ENCODE measurements at places on chromosomes 4 and X. TPM values are rescaled to one million over a fixed set of nuclear protein-coding genes. Genes with fewer than 3 reads are reported as not detected.

GRCh38 chrX:40205471-40205870 lies 107.7 kb upstream of the BCOR start:
- H3K27ac ChIP-seq = no peak overlapping the region
- no peak overlapping the region for H3K4me3 ChIP-seq
- no peaks in the 10 kb centered on the region for H3K4me1 ChIP-seq
- no peak for DNase-seq

DNA sequence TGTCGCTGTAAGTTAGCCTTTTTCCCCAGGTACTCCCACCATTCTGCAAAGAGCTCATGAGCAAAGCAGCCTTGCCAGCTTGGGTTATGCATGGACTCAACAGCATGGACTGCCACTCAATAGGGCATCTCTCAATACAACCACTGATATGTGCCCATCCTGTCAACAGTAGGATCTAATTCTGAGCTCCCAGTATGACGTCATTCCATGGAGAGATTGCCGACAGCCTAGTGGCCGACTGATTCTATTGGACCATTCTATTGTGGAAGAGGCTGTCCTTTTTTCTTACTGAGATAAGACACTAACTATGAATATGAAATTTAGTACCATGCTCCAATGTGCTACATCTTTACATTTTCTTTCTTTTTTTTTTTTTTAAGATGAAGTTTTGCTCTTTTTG lies 2389.0 kb upstream of the AGA start:
- H3K27me3 ChIP-seq = no peaks in the 10 kb centered on the region
- H3K4me3 ChIP-seq = no peak overlapping the region
- no peak for DNase-seq
- no peak overlapping the region for H3K27ac ChIP-seq

TAF7L gene
- total RNA-seq = 0.45 TPM

GUCY1A1 gene
- total RNA-seq = 52.2 TPM

CCSER1 gene
- 7.2 TPM for total RNA-seq

SULT1B1 gene
- 0.34 TPM for total RNA-seq

STARD8 gene
- total RNA-seq = 7.1 TPM

Measured in mesothelial cell of epicardium (in vitro differentiated cells).